Stimulated activated CD4-positive, alpha-beta T cell treated with anti-CD3 and anti-CD28 coated beads, Interleukin-4, amount 100 ng/mL, for 1 hour (primary cell): ENCODE measurements at places on chromosomes 3 and 15.

DNA sequence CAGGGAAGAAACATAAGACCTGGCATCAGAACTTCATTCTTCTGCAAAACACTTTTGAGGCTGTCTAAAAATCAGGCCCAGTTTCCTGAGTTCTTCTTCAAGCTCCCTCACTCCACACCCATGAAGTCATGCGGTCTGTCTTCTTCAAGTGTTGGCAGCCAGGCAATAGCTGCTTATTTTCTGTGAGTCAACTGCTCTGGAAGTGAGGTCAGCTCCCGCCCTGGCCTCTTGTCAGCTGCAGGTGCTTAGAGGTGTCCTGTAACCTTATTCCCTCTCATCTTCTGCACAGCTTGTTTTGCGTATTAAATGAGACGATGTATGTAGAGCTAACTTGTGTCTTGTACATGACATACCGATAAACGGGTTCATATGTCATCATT lies 226.1 kb downstream of the ADAMTS17 start:
- DNase-seq = no peak

GRCh38 chr3:33392703-33393125 lies 47.5 kb downstream of the UBP1 start:
- no peak for DNase-seq

DNA sequence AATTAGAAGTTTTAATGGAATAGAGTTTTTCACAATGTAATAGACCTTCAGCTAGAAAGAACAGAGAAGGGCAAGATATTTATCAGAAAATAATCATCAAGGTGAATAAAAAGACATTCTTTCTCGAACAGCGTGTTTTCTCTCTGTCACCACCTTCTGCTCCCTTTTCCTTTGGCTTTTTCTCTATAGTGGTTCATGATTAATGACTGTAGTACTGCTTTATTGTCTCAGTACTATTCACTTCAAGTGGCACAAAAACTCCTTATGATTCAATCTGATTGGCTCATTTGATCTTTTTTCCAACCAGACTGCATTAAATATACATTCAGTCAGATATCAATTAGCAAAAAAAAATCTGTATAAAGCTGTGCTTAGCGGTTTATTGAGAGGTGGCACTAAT lies 516.0 kb downstream of the OTOL1 start:
- DNase-seq = no peak

GRCh38 chr15:100259266-100259665 lies 82.5 kb downstream of the ADAMTS17 start:
- DNase-seq = no peak

DNA sequence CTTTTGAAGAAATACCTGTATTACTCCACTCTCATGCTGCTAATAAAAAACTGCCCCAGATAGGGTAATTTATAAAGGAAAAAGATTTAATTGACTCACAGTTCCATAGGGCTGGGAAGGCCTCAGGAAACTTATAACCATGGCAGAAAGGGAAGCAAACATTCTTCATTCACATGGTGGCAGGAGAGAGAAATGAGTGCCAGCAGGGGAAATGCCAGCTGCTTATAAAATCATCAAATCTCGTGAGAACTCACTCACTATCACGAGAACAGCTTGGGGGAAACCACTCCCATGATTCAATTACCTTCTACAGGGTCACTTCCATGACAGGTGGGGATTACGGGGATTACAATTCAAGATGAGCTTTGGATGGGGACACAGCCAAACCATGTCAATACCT lies 18.7 kb downstream of the MFSD1 start:
- no peak for DNase-seq

DNA sequence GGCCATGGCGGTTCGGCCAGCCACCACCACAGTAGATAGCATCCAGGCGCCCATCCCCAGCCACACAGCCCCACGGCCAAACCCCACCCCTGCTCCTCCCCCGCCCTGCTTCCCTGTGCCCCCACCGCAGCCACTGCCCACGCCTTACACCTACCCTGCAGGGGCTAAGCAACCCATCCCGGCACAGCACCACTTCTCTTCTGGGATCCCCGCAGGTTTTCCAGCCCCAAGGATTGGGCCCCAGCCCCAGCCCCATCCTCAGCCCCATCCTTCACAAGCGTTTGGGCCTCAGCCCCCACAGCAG lies 29.5 kb downstream of the PTPN23 start:
- no peak for DNase-seq

DNA sequence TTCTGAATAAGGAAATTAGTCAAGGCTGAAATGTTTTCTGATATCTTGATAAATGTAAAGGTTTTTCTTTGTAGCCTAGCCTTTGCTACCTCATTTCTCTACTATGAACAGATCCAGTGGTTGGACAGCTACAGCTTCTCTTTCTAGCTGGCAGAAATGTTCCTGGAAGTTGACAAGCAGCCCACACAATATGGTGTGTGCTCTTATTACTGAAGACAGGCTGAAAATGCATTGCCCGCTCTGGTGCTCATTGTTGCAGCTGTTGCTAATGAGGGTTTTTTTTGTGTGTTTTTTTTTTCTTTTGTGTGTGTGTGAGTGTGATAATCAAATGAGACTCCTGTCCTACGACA lies 844.3 kb upstream of the SEMA6D start:
- DNase-seq = no peak

GRCh38 chr3:8324747-8325146 lies 176.9 kb upstream of the LMCD1 start:
- peak; percentile 36 for DNase-seq

- DNase-seq = no peak
Observed at GRCh38 chr3:105490045-105490444, 123.3 kb downstream of the ALCAM start.

- peak; percentile 32 for DNase-seq
Observed at GRCh38 chr3:51706788-51707731, at the start of gene GRM2. Gene GRM2, plus strand, starts transcription at chr3:51707068. Its CDS starts 1,916 bp downstream, at chr3:51708984.

DNA sequence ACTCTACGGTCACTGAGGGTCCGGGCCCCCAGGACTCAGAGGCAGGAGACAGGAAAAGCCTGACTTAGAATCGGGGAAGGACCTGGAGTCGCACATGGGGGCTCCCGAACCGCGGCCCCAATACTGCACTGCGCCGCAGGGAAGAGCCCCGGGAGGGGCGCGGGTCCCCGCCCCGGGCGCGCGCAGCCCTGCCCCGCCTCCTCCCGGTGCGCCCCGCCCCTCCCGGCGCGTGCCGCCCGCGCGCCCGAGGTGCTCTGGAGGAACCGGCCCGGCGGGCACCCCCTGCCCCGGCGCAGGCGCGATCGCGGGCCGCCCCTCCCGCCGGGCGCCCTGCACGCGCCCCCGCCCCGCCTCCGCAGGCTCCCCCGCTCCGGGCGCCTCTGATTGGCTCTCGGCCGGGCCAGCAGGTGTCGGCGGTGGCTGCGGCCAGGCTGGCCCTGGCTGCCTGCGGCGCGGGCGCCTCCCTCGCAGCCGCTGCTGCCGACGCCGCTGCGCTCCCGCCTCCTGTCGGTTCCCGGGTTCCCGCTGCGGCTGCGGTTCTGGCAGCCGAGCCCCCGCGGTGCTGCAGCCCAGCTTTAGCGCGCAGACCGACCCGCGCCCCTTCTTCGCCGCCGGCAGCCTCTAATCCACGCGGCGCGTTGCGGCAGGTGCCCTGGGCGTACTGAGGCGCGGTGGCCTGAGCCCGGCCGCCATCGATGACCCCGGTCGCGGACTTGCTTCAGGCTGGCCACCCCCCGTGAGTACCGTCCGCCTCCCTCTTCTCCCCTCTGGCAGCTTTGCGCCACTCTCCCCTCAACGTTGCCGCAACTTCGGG lies at the start of gene MYRIP:
Gene MYRIP, plus strand, starts transcription at position 429 of the 814 bp plus-strand sequence. CDS start 91,208 bp downstream, outside the sequence.
- no peak for DNase-seq

DNA sequence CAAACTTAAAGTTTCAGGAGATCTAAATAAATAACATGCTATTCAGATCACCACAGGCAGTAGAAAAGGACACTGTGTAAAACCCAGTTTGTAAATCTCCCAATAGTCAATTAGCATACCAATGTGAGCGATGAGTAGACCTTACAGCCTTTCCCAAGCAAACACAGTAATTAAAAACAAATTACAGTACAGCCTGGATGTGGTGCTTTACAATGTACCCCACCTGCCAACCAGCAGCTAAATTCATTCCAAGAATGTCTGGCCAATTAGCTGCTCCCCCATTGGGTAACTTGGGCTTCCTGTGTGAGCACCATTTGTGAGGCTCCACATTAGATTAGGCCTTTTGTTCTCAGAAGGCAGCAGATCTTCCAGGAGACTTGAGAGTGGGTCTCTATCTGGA lies 635.0 kb downstream of the TBL1XR1 start:
- DNase-seq = no peak

DNA sequence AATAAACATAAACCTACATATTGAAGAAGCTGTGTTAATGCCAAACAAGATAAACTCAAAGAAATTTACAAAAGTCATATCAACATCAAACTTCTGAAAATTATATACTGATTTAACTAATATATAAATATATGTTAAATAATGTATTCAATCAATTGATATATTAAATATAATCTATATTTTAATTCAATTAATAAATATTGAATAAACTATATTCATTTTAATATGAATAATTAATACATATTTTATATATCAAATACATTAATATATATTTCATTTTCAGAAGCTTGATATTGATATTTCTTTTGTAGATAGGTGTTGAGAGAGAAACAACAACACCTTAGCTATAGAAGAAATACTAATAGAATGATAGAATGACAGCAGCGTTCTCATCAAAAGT lies 768.1 kb downstream of the MECOM start:
- DNase-seq = no peak

DNA sequence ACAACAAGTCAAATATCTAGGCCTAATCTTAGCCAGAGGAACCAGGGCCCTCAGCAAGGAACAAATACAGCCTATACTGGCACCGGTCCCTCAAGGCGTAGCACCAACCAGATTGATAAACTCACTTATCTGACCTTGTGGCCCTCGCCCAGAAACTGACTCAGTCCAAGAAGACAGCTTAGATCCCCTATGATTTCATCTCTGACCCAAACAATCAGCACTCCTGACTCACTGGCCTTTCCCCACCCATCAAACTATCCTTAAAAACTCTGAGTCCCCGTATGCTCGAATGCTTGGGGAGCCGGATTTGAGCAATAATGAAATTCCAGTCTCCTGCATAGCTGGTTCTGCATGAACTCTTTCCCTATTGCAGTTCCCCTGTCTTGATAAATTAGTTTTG lies 1.6 kb upstream of the SORD start:
- DNase-seq = no peak

DNA sequence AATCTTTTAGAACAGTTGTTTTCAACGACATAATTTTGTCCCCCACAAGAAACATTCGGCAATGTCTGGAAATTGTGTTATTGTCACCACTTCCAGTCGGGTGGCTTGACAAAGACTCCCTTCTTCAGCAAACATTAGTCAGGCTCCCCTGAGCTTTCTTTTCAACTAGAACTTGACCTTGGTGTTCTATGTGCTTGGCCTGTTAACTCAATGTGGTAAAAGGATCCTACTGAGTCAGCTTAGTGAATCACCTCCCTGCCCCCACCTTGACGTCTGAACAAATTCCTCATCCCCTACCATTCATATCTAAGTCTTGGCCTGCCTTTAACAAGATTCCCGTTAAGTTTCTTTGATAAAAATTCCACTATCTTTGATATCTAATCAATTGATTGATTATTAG lies 465.0 kb upstream of the ROBO1 start:
- no peak for DNase-seq

- DNase-seq = no peak
Observed at GRCh38 chr3:196979545-196979944, 10.9 kb upstream of the PIGZ start.

DNA sequence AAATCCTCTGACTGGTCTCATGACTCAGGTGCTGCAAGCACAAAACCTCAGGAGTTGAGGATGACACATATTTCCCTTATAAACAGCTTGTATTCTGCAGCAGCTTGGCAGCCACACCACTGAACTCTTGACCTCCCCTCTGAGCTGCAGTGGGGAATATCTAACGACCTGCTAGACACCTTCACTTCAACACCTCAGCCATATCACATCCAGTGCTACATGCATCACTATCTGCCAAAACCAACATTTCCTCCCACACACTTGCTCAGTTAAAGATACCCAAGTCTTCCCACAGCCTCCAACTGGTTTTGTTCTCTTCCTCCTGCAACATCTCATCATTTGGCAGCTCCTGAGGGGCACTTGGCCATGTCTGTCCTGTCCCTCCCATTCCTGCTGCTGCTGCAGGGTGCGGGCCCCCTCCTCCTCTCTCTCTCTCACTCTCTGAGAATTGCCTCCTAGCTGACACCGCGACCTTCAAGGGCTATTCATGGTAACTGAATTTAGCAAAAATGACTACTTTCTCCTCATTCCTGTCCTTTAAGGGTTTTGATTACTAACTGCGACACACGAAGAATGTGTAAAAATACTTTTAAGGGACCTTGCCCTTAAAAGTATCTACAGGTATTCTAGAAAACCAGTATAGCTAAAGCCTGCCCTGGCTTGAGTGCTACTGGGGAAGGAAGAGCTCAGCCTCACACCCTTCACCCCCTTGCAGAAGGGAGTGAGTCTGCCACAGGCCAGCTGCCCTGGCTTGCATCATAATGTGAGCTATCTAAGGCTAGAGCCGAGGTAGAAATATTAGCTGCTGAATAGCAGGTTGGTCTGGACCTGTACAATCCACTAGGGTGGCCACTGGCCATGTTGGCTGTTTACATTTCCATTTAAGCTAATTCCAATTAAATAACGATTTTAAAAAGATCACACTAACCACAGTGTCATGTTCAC lies 5.0 kb upstream of the CCR9 start:
- peak; percentile 18 for DNase-seq

GRCh38 chr15:27993996-27994780 lies 104.9 kb downstream of the OCA2 start:
- no peak for DNase-seq

DNA sequence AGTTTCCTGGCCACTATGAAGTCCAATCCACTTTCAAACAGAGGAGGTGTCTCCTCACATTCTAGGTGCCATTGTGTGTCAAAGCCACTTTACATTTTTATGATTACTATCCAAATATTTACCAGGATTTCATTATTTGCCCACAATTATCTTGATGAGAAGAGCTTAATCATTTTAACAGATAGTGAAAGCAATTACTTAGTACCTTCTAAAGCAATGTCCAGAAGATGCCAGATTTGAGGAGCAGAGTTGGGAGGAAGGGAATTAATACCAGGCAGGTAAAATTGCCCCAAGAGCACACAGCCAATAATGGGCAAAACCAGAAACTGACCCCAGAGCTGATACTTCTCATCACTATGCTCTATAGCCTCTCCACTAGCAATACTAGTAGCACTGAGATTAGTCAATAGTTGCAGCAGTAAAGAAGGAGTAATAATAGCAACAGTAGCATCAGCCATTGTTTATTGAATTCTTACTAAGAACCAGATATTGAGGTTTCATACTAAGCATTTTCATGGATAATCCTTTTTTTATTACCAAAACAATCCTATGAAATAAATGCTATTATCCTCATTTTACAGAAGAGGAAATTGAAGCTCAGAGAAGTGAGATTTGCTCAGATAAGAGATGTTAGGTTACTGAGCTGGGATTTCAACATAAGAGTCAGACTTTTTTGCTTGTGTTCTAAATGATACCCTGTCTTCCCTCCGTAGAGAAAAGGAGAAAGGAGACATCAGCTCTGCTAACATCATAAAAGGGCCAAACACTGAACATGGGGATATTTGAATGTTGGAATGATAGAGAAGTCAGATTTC lies 509.3 kb upstream of the CFAP20DC start:
- DNase-seq = no peak

DNA sequence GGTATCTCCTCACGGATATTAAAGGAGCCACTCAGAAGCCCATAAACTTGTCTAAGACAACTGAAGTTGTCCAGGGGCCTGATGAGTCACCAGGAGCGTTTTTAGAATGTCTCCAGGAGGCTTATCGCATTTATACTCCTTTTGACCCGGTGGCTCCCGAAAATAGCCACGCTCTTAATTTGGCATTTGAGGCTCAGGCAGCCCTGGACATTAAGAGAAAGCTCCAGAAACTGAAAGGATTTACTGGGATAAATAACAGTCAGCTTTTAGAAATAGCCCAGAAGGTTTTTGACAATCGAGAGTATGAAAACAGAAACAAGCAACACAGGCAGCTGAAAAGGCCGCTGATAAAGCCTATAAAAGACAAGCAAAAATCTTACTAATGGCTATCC lies 4.1 kb downstream of the DET1 start:
- no peak for DNase-seq
